AG08396 (cell line): ENCODE measurements at places on chromosomes 7 and 10.

DNA sequence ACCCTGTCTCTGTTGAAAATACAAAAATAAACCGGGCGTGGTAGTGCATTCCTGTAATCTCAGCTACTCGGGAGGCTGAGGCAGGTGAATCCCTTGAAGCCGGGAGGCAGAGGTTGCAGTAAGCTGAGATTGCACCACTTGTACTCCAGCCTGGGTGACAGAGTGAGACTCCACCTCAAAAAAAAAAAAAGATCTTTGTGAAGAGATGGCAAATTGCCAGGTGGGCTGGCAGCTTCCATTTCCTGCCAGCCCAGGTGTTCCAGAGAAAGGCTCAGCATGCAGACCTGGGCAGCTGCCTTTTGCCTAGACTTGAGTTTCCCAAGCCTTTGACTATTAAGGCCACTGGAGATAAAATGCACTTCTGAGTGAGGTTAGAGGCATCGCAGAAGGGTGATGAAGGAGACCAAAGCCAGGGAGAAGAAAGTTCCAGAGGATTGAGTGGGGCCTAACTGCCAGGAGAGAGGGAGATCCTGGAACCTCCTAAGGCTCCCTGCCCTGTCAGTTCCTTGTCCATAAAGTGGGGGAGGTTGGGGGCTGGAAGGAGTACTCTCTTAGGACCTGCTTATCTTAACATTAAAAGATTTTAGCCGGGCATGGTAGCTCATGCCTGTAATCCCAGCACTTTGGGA, 10.0 kb upstream of the DDIT4 start:
- DNase-seq = no peak

DNA sequence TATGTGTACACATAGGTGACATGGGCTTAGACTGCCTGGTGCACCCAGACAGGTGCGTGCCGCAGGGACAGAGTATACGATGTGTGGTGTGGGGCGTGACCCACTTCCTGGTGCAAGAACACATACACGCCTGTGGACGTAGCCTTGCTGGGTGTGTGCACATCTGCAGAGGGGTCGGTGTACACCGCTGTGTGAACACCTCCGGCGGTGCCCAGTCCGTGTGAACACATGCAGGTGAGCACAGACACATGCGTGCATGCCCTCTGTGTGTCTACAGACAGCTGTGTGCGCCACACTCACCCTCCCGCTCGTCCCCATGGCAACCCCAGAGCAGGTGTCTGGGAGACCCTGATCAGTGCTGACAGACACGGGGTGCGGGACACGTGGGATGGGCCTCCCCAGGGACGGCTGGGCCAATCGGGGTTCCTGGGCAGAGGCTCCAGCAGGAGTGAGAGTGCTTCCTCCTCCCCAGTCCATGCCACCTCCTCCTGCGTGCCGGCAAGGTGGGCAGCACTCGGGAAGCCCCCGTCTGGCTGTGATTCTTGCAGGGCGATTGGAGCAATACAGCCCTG, 23.4 kb downstream of the ELFN1 start:
- DNase-seq = no peak

- DNase-seq = no peak
Observed at GRCh38 chr10:118835682-118836326, 81.0 kb upstream of the CACUL1 start.

DNA sequence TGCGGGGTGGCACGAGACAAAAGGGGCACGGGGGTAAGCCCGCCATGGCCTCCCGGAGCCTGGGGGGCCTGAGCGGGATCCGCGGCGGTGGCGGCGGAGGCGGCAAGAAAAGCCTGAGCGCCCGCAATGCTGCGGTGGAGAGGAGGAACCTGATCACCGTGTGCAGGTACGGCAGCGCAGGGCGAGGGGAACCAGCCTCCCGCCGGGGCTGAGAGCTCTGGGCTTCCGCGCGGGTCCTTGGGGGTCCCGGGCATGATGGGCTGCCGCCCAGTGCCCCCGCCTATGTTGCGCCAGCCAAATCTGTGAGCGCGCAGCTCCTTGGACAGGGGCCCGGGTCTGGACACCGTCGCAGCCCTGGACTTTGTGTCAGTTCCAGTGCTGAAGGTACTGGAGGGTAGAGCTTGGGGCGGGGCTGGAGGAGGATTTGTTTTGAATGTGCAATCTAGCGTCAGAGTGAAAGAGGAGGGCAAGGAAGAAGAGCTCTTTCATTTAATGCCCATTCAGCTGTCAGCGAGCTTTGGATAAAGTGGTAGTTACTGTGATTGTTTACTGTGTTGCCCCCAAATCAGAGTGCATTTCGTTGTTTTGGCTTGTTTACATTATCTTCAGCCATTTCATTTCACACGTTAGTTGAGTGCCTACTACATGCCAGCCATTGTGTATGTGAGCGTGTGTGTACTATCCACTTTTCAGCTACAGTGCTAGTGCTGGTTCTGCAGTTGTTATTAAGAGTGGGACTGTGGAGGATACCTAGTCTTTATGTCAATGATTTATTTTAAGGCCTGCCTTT, 777 bp downstream of the RUNDC3B start:
- DNase-seq = peak; percentile 7

DNA sequence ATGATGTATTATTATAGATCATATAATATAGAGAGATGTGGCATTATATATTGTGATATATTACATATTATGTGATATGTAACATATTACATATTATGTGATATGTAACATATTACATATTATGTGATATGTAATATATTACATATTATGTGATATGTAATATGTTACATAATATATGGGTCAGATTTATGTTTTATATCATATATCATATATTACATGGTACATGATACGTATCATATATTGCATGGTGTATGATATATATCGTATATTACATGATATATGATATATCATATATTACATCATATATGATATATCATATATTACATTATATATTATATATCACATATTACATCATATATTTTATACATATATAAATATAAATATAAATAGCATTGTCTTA, 164.1 kb upstream of the NEBL start:
- DNase-seq = no peak

GRCh38 chr10:71748671-71749191, 24.6 kb downstream of the VSIR start:
- DNase-seq = peak; percentile 34

DNA sequence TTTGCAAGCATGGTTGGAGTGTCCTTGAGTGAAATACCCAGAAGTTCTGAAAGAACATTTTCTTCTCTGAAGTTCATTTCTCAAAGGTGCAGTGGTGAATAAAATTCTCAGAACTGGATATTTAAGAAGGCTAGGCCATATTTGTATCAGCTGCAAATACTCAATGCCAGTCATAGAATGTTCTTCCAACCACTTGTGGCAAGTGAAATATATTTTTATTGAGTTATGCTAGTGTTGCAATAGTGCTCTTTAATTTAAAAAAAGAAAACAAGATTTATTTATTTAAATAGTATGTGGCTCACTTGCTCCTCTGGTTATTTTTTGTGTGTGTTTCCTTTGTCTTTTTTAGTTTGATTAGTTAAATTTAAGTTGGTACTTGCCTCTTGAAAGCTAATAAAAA, 64.5 kb downstream of the PALS2 start:
- DNase-seq = no peak
